ENCODE measurements at places on chromosomes 11 and 22. TPM values are rescaled to one million over a fixed set of nuclear protein-coding genes. Genes with fewer than 3 reads are reported as not detected.

ARAP1 gene
- 108 TPM for total RNA-seq

HARBI1 gene
- total RNA-seq: 6.1 TPM

CNIH2 gene
- total RNA-seq: 2.6 TPM

FGF19 gene
- not detected for total RNA-seq

SCUBE2 gene
- total RNA-seq: not detected

NPAS4 gene
- not detected for total RNA-seq

Data from activated naive CD4-positive, alpha-beta T cell treated with anti-CD3 and anti-CD28 coated beads, Interleukin-2, amount 10 ng/mL, durations not matched to agents 5 hours and 36 hours (primary cell).